Omental fat pad (tissue), 4 donors: ENCODE measurements at places on chromosomes 2 and 18. TPM values are rescaled to one million over a fixed set of nuclear protein-coding genes. Genes with fewer than 3 reads are reported as not detected.

DNA sequence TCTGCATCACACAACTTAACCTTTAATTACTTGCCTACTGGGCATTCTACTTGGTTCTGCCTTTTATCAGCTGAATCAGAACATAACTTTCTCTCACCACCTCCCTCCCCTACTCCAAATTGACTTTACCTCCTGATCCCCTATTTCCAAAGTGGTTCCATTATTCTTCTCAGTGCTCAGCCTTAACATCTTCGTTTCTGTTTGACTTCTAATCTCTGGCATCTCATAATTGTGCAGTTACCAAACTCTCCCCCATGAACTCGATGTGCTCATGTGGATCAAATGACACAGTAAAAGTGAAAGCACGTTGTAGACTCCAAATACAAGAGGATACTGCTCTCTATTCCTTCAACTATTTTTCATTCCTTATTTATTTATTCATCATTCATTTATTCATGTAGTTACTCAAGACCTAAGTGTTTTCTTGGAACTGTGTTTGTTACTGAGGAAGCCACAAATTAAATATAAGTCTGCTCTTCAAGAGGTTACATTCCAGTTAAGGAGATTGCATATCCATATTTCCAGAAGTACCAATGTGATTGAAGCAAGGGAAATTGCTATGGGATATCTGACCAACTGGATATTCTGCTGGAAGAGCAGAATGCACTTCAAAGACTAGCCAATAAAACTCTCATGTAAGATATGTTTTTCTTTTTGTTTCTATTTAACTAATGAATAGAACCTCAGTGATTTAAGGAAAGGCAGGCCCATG lies 158.8 kb downstream of the TMEFF2 start:
- no peak for DNase-seq

DNA sequence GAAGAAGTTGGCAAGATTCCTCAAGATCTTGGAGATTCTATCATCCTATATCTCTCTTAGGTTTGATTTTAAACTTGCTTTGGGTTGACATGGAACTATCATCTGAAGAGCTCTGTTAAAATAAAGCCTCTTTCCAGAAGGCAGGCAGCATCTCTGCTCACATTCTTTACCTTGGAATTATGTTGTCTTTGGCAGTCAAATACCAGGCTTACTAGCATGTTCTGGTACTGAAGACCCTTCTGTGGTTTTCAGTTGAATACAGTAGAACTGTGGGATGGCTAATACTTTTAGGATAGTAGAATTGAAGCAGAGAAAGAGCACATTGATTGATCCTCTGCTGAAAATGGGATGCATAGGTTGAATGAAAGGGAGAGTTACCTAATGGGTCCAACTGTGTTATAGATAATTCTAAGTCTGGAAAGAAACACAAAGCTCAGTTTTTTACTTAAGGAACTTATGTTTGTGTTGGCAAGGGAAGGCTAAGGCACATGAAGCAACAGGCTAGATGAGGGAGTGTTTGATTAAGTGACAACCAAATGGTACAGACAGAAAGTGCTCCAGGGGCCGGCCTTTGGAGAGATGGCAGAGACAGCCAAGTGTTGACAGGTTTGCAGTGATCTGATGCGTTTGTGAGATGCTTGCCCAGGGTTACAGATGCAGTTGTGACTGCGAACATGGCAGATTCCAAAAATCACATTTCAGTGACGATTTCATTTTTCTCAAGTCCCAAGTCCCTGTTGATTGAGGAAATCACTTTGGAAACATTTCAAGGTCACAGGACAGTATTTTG lies 397.9 kb downstream of the MEIS1 start:
- DNase-seq: no peak

RRM2 gene
- total RNA-seq: 0.46 TPM

ANTXR1 gene
- 49.1 TPM for total RNA-seq

SLC4A5 gene
- 1.8 TPM for total RNA-seq

OR6B2 gene
- not detected for total RNA-seq

CHRND gene
- total RNA-seq: not detected

GRCh38 chr2:181760521-181760920 lies 80.2 kb upstream of the NEUROD1 start:
- DNase-seq: no peak

DNA sequence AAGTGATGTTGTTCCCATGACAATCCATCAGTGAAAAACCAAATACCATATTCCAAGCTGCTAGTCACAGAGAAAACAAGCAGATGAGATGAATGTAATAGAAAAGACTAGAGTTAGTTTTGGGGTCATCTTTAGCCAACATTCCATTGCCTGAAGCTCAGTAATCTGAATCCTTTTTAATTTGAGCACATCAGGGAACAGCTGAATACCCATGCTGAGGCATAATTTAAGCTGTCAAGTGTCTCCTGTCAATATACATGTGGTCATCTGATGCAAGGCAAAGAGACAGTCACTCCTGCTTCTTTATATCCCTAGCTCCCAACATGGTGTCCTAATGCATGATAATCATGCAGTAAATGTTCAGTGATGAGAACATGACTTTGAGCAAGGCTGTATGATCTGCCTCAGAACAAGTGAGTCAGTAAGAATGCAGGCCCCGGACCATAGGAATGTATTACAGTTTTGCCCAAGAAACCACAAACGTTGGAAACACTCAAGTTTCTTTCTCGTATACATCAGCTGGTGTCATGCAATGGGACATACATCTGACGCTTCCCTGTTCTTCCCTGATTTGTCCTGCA lies 48.0 kb downstream of the CDK15 start:
- no peak for DNase-seq

- DNase-seq: no peak
Measured at GRCh38 chr2:25358249-25358815, 16.6 kb upstream of the DNMT3A start.

- DNase-seq: no peak
Measured at GRCh38 chr2:41935825-41936224, 112.0 kb upstream of the PKDCC start.

GRCh38 chr2:208146006-208146405 lies at the start of gene CRYGB:
Gene CRYGB, minus strand, starts transcription at chr2:208146158. Its CDS starts 38 bp downstream, at chr2:208146120.
- no peak for DNase-seq

DNA sequence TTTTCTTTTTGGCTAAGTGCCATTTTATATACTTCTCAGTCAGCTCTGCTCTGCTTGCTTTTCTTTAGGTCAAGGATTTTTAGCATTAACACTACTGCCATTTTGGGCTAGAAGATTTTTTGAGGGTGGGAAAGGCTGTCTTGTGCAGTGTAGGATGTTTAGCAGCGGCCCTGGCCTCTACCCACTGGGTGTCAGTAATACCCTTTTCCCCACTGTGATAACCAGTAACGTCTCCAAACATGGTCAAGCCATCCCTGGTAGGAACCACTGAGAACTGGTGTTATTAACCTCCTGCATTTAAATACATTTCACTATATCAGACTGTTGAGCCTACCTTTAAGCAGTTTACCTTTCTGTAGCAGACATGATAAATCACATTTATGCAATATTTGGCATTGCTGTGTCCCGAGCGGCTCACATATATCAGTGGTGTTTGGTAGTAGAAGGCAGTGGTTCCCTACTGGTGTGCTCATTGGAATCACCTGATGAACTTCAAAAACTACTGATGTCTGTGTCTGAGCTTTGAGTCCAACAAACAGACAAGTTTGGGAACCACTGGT lies 70.5 kb downstream of the CEP192 start:
- DNase-seq: no peak

DNA sequence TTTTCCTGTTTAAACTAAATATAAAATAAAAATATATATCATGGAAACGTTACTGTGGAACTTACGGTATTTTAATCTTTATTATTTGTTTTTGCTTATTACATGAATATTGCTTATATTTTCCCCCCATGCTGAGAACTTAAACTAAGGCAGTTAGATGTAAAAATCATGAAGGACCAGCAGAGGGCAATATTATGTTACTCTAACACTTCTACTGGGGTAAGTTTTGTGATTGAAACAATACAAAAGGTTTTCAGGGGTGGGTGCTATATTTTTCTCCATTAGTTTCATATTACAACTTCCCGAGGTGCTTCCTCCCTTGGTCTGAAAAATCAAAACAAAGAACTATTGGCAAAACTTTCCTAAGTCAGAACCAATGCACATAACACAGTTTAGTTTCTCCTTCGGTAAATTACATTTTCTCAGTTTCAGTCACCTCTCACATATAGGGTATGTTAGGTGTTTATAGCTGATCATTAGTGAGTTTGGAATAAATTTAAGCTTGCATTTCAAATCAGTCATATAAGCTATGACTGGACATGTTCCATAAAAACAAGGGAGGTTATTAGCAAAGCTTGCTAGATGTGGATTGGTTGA lies 54.8 kb downstream of the ZNF407 start:
- DNase-seq: no peak

RSAD2 gene
- 0.56 TPM for total RNA-seq

DNA sequence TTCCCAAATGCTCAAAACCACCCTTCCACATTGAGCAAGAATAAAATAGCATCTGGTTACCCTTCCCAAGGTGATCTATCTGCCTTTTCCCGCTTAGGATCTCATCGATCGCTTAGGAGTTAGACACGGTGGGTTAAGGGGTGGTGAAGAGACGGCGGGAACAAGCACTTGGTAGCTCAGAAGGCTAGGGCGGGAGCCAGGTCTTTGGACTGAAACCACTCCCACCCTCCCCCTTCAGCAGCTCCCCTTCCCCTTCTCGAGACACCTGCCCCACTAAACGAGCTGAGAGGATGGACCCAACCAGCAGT lies 513 bp downstream of the THOC1 start:
- DNase-seq: no peak

FMNL2 gene
- 34.6 TPM for total RNA-seq

DNA sequence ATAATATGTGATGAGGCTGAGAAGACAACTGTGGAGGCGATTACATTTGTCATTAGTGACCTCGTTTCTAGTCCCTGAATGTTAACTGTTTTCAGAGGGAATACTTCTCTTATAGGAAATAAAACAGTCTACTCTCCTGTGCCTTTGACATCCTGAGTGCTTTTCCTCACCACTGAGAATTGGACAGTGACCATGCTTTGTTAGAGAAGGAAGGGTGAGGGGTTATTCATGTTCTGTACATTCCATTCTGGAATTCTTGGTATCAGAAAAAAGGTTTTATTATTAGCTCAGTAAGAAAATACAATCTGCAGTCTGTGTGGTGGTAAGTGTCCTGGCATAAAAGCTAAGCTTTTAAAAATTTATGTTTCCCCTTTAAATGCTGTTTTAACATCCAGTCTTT lies 58.8 kb downstream of the PARD3B start:
- DNase-seq: no peak

ELOA2 gene
- total RNA-seq: not detected

DNA sequence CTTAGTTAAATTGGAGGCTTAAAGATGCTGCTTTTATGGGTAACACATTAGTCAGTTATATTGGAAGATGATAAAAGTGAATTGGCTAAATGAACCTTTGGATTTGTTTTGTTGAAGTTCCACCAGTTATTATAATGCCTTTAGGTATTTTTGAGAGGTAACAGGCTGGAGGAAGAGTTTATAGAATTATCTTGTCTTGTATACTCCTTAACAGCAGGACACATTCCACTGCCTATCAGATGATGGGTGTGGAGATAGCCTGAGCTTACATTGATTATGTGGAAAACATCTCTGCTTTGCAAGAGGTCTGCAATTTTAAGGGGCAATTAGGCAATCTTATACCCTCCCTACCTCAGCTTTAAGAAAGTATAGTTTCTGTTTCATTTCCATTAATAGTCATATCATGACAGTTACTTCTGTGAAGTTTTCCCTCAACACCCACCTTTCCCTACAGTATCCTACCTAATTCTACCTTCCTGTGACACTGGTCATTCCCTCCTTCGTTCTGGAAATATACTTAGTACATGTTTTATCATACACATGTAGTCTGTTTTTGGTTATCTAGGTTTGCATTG lies 403.7 kb upstream of the SPRED2 start:
- no peak for DNase-seq

ALPP gene
- not detected for total RNA-seq

DSG1 gene
- total RNA-seq: not detected

DNA sequence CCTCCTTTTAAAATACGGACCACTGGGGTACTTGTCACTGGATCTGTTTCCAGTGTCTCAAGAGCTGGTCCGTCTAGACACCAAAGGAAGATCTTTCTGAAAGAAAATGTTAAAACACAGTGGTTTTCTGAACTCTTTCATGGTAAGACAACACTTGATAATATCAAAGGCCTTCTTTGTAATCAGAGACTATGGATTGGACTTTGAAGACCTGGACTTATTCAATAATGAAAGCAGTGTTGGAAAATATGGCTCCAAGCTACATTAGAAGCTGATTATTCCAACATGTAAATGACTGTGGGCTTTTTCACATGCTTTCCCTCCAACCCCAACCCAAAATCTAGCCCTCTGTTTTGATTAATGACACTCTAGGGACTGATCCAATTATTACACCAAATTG lies 329.4 kb upstream of the LYPD1 start:
- no peak for DNase-seq

IL36A gene
- not detected for total RNA-seq

DNA sequence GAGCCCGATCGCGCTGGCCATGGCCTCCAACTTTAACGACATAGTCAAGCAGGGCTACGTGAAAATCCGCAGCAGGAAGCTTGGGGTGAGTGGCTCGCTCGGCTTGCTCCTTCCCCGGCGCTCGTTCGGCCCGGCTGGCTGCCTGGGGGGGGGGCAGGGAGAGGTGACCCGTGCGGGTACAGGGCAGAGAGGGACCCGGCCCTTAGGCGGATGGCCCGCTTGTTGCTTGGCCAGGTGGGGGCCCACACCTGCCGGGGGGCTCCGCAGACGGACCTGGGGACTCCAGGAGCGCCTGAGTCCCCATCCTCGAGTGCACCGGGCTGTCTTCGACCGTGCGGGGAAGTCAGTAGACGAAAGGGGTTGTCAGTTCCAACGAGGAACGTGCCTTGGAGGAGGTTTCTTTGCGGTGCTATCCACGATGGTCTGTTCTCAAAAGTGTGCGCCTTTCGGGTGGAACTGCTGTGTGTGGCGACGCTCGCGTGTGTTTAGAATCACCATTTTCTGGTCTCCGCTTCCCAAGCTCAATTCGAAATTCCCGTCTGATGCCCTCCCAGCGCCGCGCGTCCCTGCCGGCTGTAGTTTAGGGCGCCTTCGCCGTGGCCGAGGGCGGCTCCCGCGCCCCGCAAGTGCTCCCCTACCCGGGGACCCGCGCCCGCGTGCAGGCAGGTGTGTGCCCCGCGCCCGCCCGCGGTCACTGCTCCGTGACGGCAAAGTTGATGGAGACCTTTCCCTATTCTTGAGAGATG lies 711 bp downstream of the DOK6 start:
- DNase-seq: no peak

- no peak for DNase-seq
Measured at GRCh38 chr2:241310917-241311566, 4.4 kb downstream of the HDLBP start.

ODC1 gene
- total RNA-seq: 46.8 TPM

DNA sequence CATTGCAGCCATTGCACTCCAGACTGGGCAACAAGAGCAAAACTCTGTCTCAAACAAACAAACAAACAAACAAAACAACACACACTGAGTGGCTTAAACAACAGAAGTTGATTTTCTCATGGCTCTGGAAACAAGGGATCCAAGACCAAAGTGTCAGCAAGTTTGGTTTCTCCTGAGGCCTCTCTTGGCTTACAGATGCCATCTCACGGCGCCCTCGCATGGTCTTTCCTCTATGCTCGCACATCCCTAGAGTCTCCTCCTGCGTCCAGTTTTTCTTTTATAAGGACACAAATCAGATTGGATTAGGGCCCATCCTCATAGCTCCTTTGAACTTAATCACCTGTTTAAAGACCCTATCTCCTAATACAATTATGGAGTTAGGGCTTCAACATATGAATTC lies 133.4 kb upstream of the LRRTM1 start:
- no peak for DNase-seq

KCNJ3 gene
- not detected for total RNA-seq
